Activated naive CD4-positive, alpha-beta T cell treated with anti-CD3 and anti-CD28 coated beads, Interleukin-2, amount 50 U/mL, for 16 hours (primary cell): ENCODE measurements at places on chromosomes 5 and 9.

DNA sequence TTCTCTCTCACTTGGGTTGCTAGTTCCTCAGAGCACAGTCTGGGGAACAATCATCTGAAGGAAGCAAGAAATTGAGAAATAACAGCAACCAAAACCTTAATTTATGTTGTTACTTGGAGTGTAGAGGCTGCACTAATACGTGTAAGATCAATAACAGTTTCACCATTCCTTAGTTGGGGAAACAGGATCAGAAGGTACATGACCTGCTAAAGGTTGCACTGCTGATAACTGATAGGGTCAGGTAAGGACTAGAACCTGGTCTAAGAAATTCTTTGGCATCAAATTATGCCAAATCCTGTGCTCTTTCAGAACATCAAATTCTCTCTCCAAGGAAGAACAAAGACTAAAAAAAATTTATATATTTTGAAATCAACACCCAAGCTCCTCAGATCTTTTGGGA lies 278.6 kb upstream of the C9orf72 start:
- DNase-seq = no peak

GRCh38 chr9:114696814-114697544 lies 15.0 kb upstream of the TEX48 start:
- peak; percentile 54 for DNase-seq

DNA sequence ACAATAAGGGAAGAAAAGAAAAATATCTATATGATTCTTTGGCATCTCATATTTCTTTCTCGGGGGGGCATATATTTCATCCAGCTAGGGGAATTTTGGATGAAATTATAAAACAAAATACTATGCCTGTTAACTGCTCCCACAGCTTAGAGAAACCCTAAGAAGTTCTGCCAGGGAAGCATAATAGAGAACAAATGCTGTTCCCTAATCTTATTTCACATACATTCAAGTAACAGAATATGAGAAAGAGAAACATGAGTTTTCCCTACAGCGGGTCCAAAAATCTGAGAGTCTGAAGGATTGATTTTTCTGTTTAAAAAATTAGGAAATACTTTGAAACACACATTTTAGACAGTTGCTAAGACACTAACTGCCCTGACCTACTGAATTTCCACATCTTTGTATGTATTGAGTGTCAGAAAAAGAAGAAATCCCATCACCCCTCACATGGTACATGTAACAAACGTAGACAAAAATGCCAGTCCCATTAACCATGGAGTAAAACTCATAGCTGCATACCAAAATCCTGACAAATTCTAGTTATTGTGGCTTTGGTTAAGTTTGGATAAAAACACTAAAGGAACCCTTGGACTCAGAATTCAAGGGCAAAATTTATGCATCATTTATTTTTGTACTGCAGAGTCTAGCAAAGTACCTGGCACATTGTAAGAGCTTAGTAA lies 620.2 kb upstream of the DMAC1 start:
- no peak for DNase-seq

DNA sequence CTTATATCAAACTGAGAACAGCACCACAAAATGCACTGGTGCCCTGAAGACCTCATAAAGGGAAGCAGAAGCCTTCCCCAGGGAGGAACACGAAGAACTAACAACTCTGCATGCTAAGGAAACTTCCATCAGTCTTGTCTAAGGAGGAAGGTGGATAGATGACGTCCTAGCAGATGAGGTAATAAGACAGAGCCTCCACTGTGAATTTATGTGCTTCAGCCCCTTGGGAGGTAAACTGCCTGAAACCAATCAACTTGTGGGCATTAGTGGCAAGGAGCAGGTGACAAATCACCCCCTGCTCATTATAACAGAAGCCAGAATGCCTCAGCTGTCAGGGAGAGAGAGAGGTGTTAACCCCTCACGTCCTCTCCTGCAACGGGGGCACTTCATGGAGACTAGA lies 48.9 kb upstream of the SPIN1 start:
- no peak for DNase-seq

DNA sequence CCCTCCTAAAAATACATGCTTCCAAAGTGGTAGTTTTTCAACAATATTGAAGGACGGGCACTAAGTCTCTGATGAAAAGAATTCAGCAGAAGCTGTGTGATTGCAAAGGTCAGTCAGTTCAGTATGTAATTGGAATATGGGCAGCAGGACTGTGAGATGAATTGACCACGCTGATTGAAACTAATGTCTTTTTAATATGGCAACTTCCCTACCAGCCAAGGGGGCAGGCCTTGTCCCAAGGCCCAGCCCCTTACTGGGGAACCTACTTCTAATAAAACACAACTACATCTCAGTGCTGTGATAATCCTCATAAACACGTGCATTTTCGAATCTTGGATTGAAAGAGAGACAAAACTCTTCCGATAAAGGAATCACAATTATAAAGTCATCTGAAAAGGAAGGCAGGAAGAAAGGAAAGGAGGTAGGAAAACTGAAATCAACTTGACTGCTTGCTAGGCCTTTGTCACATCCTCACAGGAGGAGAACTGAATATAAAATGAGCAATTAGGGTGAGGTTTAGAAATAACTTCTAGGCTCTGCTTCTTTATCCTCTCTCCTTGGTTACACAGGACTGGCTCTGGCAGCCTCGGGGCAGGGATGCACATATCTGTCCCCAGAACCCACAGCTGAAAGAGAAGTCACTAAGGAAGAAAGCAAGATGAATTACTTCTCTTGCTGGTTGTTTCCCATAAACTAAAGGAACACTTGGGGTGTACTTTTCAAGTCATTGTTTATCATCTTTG lies 281.9 kb downstream of the GLIS3 start:
- DNase-seq = no peak

DNA sequence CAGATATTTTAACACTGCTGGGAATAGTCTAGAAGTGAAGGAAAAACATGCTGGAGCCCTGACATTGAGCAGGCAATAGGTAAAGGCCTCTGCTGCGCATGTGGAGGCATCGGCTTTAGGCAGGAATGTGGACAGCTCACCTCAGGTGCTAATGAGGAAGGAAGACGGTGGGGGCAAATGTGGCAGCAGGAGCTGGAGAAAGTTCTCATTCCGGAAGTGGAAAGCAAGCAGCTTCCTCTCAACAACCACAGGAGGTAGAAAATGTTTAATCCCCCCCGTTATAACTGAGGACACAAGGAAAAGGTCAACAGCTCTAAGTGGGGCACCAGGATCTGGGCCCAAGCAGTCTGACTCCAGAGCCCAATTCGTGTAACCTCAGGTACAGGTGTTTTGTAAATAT lies 7.6 kb upstream of the RPS14 start:
- no peak for DNase-seq

- no peak for DNase-seq
Measured at GRCh38 chr5:140106101-140106500, 7.8 kb upstream of the PURA start.
